ENCODE measurements at places on chromosomes 7 and 10.

- no peak for DNase-seq
Measured at GRCh38 chr10:28316696-28317095, 13.8 kb upstream of the MPP7 start.

- DNase-seq: no peak
Measured at GRCh38 chr7:146129296-146129695, 12.7 kb downstream of the CNTNAP2 start.

DNA sequence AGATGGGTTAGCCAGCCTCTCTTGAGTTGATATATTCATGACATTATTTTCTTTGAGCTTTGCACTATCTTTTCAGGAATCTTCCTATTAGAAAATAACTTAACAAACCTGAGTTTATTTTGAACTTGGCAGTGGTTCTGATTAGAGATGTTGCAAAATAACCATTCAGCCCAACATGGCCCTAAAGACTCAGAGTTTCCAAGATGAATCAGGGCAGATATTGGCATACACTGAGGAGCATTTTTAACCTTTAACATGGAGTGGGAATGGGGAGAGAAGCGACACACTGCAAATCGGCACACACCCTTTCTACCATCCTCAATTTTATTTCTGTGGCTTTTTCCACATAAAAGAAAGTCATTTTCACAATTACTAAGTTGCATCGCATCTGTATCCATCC, 190.8 kb downstream of the TRIL start:
- DNase-seq: no peak

DNA sequence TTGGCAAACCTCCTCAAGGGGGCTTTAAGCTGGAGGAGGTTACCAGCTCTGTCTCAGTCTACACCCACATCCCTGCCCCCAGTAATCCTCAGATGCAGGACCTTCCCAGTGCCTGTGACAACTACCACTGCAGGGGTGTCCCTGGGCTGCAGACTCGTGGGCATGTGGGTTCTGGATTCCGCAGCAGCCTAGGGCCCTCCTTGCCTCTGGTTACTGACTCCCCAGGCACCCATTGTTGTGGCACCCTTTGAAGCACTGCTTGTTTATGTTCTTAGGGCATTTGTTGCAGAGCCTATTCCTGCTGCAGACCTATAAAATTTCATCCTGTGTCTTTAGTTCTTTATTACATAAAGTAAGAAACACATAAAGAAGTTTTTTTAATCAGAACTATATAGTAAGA, 51.1 kb upstream of the GJD4 start:
- DNase-seq: no peak

GRCh38 chr10:17435953-17436352, 18.4 kb downstream of the ST8SIA6 start:
- no peak for DNase-seq

DNA sequence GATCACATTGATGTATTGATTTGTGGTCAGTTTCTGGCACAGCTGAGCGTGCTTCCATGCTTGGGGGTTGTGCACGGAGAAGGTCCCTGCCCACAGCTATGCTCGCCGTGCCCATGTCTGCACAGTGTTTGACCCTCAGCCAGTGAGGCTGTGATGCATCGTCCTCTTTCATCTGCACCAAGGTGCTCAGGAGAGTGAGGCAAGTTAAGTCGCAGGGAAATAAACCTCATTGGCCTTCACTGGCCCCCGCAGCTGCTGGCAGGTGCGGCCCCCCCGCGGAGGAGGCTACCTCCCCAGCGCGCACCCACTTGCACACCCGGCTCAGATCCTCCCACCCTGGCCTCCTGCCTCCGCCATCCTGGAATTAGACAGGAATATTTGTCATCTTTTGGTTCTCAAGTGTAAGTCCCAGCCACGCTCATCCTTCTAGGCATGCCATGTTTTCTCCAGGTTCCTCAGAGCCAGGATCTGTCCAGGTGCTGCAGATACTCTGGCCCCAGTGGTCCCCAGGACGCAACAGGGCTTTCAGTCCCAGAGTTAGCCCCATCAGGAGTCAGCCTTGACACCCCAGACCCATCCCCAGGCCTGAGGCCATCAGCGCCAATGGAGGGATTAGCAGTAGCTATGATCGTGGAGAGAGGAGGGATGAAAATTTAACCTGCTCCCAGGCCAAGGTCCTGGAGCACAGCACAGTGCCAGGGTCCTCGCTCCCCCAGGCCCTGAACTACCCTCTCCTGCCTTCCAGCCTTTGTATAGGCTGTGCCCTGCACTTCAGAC, 93.7 kb downstream of the OAT start:
- no peak for DNase-seq

DNA sequence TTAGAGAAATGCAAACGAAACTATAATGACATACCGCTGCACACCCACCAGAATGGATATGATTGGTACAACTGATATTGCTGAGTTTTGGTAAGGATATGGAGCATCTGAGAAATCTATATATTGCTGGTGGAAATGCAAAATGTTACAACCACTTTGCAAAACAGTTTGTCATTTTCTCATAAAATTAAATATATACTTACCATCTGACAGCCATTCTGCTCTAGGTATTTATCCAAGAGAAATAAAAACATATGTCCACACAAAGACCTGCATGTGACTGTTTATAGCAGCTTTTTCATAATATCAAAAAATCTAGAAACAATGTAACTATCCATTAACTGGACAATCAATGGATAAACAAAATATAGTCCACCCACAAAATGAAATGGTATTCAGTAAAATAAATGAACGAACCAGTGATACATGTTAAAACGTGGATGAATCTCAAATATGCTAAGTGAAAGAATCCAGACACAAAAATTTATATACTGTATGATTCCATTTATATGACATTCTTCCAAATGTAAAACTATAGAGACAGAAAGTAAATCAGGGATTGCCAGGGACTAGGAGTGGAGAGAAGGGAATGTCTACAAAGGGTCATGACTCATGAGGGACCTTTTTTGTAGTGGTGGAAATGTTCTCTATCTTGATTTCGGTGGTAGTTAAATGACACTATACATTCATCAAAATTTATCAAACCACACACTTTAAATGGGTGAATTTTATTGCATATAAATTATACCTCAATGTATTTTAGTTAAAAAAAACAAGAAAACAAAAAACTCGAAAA, 312.0 kb upstream of the GLI3 start:
- DNase-seq: no peak

- DNase-seq: no peak
Measured at GRCh38 chr10:128065881-128066534, 60.2 kb downstream of the MKI67 start.

GRCh38 chr10:60869652-60870415, 74.2 kb downstream of the RHOBTB1 start:
- DNase-seq: no peak

GRCh38 chr10:47290338-47290737, 9.7 kb upstream of the GDF10 start:
- DNase-seq: no peak

- no peak for DNase-seq
Measured at GRCh38 chr7:42618651-42619360, 293.1 kb downstream of the C7orf25 start.

- DNase-seq: no peak
Measured at GRCh38 chr10:123257904-123258456, 103.8 kb downstream of the BUB3 start.

- DNase-seq: no peak
Measured at GRCh38 chr10:10865303-10865702, 152.4 kb upstream of the CELF2 start.

GRCh38 chr7:80825499-80825898, 93.4 kb downstream of the SEMA3C start:
- DNase-seq: no peak
